ENCODE measurements at places on chromosomes 5 and 9. TPM values are rescaled to one million over a fixed set of nuclear protein-coding genes. Genes with fewer than 3 reads are reported as not detected.

The NME5 gene
- total RNA-seq: not detected

The EPB41L4B gene
- total RNA-seq: 0.38 TPM

The TLR4 gene
- total RNA-seq: 0.02 TPM

The CNTFR gene
- total RNA-seq: not detected

The TSSK1B gene
- total RNA-seq: not detected

The MYOZ3 gene
- total RNA-seq: not detected
